ENCODE measurements at places on chromosomes 13 and 19.
A peak's percentile ranks its signal among the peaks of the same experiment; 100 is the strongest.

GRCh38 chr13:68232351-68233130, 1002.4 kb upstream of the PCDH9 start:
- no peak for DNase-seq

DNA sequence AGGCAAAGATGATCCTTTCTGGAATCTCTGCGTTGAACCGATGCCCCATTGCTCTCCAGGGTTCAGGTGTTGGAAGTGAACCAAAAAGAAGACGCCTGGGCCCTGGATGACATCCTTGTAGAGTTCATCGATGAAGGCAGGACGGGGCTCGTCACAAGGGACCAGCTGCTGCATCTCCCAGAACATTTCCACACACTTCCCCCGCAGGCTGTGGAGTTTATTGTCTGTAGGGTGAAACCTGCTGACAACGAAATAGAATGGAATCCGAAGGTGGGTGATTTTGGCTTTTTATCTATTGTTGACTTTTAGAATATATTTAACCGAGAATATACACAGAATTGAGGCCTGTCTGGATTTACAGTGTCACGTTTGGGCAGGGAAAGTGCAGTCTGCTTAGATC, 58.4 kb downstream of the SLC7A9 start:
- no peak for DNase-seq

DNA sequence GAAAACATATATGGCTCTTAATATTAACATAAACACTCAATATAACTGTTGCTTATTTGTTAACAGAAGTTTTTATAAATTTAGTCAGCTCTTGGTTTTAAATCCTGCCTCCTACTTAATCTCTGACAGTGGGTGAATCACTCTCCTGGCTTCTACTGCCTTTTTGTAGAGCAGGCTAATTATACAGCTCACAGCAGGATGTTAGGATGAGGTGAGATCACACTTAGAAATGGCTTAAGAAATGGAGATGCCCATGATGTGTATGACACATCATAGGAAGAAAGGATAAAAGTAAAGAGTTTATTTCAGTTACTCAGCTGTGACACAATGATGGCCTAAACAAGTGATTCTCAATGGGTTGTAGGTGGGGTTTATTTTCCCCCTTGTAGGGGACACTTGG, 345.6 kb downstream of the SPRY2 start:
- DNase-seq: no peak

DNA sequence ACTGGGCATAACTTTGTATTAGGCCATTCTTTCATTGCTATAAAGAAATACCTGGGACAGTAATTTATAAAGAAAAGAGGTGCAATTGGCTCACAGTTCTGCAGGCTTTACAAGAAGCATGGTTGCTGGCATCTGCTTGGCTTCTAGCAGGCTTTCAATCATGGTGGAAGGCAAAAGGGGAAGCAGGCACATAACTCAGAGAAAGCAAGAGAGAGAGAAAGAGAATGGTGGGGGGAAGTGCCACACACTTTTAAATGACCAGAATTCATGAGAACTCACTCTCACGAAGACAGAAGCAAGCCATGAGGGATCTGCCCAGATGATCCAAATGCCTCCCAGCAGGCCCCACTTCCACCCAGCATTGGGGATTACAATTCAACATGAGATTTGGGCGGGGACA, 179.7 kb downstream of the SPRY2 start:
- no peak for DNase-seq

GRCh38 chr13:23956106-23956505, 58.8 kb upstream of the C1QTNF9B start:
- DNase-seq: no peak

GRCh38 chr13:24500977-24501376, 11.6 kb downstream of the PARP4 start:
- no peak for DNase-seq

DNA sequence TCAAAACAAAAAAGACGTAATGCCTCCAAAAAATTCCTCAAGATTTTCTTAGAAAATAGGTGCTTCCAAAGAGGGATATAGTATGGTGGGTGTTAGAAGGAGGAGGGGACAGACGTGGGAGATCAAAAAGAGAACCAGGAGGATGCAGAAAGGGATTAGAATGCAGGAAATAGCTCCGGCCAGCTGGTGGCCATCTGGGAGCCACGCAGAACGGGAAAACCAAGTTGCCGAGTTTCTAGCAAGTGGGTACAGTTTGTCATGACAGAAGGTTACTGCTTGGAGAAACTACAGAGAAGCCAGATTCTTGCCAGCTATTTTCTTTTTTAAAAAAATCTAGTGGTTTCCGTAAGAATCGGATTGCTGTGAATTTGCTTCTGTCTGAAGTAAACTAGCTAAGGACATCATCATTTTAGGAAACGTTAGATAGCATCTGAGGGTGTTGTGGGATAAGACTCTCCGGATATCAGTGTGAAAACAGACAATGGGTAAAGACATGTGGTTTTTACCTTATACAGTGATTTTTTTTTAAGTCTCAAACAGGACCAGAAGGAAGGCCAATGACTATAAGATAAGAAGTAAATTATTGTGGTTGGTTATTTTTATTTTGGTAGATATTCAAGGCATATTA, 104.9 kb downstream of the HSPH1 start:
- no peak for DNase-seq

DNA sequence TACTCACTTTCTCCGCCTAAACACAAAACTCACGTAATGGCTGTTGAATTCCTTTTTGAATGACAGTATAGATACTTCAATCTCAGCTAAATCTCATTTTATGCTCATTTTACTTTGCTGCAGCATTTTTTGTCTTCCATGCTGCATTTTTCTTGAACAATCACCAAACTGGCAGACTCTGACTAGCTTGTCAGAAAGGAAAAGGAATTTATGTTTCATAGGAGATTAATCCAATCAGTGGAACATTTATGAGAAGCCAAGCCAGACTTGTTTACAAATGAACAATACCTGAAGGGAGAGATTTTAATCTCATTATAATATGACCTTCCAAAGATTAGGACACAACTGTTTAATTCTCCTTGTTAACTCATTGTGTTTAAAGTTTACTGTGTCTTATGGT, 1044.3 kb downstream of the DIAPH3 start:
- no peak for DNase-seq

DNA sequence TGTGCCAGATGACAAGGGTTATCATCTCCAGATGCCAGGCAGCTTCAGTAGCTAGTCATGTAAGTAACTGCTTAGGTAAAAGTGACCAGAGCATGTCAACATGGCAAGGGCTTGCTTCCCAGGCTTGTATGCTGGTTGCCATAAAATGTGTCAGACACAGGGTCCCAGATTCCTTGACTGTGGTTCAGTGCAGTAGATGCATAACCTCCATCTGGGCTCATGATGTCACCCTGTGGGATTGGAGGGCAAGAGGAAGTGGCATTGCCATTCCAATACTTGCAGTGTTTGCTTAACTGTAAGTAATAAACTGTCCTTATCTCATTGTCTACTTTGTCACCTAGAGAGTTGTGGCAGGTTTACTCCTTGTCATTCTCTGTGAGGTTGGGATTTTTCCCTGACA, 226.8 kb downstream of the PCDH17 start:
- no peak for DNase-seq

- DNase-seq: no peak
These were observed 7.1 kb downstream of the LAMP1 start for GRCh38 chr13:113304121-113304520.

DNA sequence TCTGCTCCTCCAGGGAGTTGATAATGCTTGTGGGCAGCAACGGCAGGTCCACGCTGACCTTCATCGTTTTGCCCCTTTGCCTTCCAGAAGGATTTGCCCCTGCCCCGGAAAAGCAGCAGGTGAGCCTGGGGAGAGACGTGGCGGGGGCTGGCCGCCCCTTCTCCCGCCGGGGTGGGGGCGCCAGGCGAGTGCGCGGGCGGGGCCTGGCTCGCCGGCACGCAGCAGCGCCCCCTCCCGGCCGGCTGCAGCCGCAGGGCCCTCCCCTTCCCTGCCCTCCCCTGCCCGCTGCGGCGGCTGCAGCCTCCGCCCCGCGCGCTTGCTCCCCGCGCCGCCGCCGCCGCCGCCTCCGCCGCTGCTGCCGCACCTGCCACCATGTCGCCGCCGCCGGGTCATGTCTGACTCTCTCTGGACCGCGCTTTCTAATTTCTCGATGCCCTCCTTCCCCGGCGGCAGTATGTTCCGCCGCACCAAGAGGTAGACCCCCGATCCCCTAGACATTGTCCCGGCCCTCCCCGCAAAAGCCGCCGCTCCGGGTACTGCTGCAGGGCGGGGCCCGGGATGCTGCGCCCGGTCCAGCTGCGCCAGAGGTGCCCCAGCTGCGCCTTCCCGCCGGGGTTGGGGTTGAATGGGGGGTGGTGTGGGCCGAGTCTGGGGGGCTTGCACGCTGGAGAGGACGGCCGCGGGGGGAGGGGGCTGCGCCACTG, at the start of gene MAST1:
Gene MAST1, plus strand, starts transcription at position 334 of the 704 bp plus-strand sequence. Its CDS starts 58 bp downstream, at position 392.
- peak; percentile 86 for DNase-seq

DNA sequence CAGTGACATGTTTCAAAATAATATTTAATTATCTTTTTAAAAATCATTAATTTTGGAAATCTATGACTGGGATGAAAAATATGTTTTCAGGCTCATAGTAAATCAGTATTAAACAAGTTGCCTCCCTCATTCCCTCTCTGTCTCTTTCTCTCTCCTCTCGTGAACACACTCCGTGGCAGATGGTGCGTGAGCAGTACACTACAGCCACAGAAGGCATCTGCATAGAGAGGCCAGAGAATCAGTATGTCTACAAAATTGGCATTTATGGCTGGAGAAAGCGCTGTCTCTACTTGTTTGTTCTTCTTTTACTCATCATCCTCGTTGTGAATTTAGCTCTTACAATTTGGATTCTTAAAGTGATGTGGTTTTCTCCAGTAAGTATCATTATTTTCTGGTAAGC, 22.7 kb downstream of the SGCG start:
- no peak for DNase-seq

DNA sequence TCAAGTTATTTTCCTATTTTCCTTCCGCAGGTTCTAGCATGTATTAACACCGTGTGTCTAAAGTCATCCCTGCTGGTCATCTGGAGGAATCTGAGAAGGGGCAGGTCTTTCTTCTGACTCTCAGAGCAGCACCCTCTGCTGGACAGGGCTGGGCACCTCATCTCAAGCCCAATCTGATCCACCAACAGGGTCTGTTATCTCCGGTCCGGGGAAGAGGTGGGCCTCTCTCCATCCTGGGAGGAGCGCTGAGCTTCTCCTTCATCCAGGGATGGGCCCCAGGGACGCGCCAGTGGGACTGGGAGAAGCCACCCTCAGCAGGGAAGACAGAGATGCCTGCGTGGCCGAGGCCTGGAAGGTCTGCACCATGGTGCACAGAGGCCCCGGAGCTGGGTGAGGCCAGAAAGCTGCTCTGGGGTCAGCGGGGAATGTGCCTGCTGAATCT, 26.0 kb upstream of the ZNF331 start:
- peak; percentile 65 for DNase-seq

DNA sequence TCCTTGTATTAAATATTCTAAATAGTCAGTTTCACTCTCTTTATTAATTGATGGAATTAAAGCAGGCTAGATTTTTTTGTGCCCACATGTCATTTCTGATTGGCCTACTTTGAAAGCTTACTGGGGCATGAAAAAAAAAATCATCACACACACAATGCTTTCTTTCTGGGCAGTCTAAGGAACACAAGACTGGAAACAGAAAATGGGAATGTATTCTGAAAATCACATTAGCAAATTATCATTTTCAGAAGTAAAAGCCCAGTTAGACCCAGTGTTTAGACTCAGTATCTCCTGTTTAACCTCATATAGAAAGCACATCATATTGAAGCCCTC, 339.4 kb downstream of the SPRY2 start:
- DNase-seq: no peak

- no peak for DNase-seq
These were observed 62.3 kb downstream of the GSX1 start for GRCh38 chr13:27854606-27855005.

DNA sequence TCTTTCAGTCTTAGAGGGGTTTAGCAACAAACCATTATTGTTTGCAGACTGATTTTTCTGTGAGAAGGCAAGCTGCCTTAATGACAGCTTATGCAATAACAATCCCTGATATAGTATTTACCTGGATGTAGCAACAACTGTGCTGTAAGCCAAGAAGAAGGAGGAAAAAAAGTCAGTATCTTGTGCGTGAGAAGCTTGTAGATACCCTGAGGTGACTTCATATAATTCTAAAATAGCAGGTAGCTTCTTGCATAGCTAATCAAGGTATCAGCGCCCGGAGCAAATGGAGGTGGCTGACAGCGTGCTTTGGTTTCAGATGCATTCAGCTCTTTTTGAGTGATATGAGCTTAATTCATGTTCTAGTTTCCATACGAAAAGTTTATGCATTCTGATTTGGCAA, 309.8 kb downstream of the KLF5 start:
- no peak for DNase-seq

DNA sequence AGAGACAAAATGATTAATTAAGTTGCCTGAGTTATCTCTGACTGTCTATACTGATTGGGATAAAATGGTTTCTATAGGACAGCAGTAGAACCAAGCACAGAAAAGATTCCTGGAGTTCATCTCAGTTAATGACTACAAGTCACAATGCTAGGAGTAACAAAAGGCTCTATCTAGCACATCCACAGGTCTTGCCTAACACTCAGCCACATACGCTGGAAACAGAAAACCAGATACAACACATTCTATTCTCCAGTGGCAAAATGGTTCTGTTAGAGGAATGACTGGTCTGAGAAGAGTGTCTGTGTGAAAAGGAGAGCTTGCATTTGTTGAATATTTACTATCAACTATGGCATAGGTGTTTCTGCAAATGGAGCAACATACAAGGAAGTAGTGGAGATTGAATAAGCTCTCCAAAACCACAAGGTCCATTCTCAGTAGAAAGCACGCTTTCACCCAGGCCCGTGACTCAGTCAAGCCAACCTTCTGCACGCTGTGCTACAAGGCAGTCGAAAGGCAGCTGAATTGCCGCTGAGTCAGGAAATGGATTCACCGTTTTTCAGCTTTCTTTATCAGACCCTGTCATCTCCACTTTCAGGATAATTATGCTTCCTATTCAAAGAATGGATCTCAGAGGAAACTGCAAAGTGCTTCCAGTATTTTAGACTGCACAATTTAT, 761.5 kb downstream of the EFNB2 start:
- no peak for DNase-seq

DNA sequence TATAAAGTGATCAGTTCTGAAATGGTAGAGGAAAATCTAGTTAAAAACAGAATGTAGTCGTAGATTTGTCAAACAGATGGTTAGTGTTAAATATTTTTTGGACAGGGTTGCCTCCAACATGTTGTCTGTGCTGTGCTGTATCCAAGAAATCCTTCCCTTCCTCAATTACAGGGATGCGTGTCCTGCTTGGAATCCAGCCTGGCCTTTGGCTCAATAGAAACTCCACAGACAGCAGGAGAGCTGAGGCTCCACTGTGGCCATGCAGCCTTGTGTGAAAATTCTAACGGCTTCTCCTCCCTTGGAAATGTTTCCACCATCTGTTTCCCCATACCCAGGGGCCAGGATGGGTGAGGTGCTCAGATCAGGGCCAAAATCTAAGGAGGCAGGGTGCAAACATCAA, 67.7 kb upstream of the USP29 start:
- DNase-seq: no peak

GRCh38 chr19:47661161-47661560, 52.1 kb upstream of the EHD2 start:
- no peak for DNase-seq

- peak; percentile 40 for DNase-seq
These were observed 22.8 kb downstream of the RFX1 start for GRCh38 chr19:13983213-13983889.
